ENCODE measurements at places on chromosomes 6 and 20. TPM values are rescaled to one million over a fixed set of nuclear protein-coding genes. Genes with fewer than 3 reads are reported as not detected.

The CRNKL1 gene
- 13.3 TPM for total RNA-seq

The LY6G5C gene
- total RNA-seq: 0.79 TPM

The PRPH2 gene
- 0.14 TPM for total RNA-seq

The TMEM244 gene
- not detected for total RNA-seq

The C4B gene
- 1.1 TPM for total RNA-seq

The PLA2G7 gene
- 0.51 TPM for total RNA-seq

The CD164 gene
- total RNA-seq: 74.5 TPM

The CAGE1 gene
- total RNA-seq: 0.37 TPM

Measured in airway epithelial cell (primary cell).